Bronchial epithelial cell (primary cell): ENCODE measurements at places on chromosomes 2 and 18. TPM values are rescaled to one million over a fixed set of nuclear protein-coding genes. Genes with fewer than 3 reads are reported as not detected.

DNA sequence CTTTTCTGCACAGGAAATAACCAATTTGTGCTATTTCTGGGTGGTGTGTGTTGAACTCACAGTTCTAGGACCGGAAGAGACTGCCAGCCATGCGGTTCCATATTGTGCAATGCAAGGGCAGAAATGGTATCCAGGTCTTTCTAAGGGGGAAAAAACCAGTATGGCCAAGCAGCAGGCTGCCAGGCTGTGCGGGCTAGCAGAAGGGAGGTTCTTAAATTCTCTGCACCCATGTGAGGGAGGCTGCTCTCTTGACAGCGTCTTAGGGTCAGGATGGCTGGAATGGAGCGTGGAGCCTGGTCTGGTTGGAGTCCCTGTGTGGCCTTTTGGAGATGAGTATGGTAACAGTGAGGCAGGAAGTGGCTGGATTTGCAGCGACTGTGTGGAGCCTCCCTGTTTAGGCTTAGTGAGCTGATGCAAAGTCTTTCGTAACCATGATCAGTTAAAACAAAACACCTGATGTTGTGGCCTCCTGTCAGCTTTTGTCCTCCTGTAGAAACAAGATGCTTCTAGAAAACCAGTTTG, 52.6 kb downstream of the NCK2 start:
- peak; percentile 45 for DNase-seq

DNA sequence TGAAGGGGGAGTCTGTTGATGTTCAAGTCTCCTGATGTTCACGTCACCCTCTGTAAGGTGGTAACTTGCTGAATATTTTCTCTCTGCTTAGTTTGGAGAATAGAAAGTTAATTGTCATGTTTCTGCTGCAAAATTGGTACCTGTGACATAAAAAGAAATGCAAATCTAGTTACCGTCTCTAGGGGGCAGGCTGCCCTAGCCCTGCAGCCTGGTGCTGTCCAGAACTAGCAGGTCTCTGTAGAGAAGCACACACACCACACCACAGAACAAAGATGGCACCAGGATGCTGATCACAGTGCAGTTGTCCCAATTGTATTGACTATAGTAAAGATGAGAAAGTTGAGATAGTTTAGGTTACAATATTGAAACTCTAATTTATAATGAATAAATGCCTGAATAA, 47.0 kb downstream of the SLC9A4 start:
- DNase-seq: peak; percentile 37

EFEMP1 gene
- total RNA-seq: 113 and 227 TPM in 2 replicates

GRCh38 chr2:95058989-95059641, 33.6 kb downstream of the MAL start:
- DNase-seq: no peak

- DNase-seq: peak; percentile 21
These were observed 142.7 kb upstream of the KYNU start for GRCh38 chr2:142734770-142735169.

AFF3 gene
- 0.13 TPM in 1 of 2 replicates, not detected in the other for total RNA-seq

REG1B gene
- not detected in 2 replicates for total RNA-seq
